A549 (cell line): ENCODE measurements at places on chromosomes 13 and 19.

GRCh38 chr19:16847430-16847829 lies 18.2 kb downstream of the SIN3B start:
- no peak for DNase-seq

DNA sequence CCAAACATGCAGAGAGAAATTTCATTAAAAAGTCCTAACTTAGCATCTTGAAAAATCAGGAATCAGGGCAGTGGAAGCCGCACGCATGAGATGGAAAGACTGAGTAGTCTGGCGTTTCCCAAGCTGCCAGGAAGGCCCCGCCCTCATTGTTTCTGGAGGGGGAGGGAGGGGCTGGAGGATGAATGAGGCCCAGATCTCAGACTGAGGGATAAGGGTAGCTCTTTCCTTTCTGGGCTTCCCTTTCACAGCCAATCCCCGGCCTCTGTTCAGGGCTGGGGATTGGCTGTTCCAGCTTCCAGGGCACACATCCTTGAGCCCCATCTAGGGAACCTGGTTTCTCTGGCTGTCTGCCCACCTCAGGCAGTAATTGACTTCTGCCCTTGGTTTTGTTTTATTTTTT lies 7.3 kb downstream of the C19orf53 start:
- DNase-seq: no peak

GRCh38 chr13:105448811-105449210 lies 1086.7 kb downstream of the EFNB2 start:
- no peak for DNase-seq

DNA sequence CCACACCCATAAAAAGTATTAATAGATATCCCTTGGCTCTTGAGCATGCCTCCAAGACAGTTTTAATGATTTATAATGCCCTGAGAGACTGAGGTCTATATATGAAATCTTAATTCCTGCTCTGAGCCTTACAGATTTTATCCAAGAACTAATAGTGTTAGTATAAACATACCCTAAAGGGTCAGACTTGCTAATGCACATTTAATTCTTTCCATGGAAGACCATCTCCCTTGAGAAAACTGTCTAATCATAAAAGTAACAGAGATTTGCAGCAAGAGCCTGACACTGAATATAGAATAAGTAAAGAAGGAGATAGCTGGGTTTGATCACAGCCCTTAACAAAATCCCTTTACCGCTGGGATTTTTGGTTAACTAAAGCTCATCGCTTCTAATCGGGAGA lies 650.8 kb upstream of the KLF12 start:
- DNase-seq: no peak
